ENCODE measurements at places on chromosomes 5 and 9.

- no peak for DNase-seq
These were observed 107.9 kb downstream of the NDUFAF2 start for GRCh38 chr5:61052882-61053281.

- DNase-seq: no peak
These were observed 158.9 kb downstream of the ADAMTSL1 start for GRCh38 chr9:18632632-18633403.

DNA sequence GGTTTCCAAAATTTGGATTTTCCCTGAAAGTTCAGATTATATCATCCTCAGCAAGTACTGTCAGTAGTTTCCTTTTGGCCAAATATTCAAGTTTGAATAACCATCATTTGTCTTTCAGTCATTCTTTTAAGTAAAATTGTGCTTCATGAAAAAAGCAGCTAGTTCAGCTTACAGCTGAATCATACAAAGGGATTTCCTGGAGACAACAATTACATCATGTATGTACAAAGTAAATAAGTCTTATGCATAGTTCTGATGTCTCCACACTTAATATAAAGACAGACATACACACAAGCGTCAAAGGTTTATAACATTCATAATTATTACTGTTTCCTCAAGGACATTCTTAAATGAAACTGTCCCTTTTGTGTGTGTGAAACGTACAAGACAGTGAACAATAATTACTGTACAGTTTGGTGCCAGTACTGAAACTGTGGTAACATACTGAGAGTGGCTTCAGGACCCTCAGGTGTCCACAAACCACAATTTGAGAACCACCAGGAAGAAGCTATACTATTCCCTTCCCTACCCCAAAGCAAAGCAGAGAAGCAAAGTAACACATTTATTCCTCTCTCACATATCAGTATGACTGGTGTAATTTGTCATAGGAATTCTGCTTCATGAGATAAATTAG is 746.6 kb downstream of the TAF11L14 start:
- DNase-seq: no peak

GRCh38 chr9:2321523-2322148 is 300.0 kb upstream of the VLDLR start:
- DNase-seq: no peak

DNA sequence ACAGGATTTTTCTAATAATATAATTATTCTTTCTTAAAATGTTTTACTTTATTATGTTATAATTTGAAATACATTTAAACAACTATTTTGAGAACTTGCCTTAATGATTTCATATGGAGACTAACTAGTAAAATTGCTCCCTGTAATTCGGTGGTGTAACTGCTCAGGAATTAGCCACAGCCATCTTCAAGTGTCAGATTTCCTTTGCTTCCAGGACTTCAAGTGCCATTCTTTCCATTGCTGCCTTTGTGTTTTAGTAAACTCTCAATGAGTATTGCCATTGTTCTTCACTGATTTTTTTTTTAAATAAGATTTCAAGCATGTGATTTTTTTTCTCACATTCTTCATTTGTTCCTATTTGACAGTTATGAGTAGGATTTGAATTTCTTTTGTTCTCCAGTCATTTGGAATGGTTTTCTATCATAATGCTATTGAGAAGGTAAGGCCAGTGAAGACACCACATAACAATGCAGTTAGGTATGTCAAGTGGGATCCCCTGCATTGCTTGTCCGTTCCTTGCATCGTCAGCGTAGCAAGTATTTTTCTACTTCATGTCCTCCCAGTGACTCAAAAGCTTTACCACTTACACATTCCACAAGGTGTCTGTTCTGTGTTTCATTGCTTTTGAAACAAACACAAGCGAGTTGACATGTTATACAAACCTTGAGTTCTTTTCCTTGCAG is 83.7 kb downstream of the LNPEP start:
- DNase-seq: no peak

- DNase-seq: no peak
These were observed 61.9 kb downstream of the GLIS3 start for GRCh38 chr9:4237748-4238511.

DNA sequence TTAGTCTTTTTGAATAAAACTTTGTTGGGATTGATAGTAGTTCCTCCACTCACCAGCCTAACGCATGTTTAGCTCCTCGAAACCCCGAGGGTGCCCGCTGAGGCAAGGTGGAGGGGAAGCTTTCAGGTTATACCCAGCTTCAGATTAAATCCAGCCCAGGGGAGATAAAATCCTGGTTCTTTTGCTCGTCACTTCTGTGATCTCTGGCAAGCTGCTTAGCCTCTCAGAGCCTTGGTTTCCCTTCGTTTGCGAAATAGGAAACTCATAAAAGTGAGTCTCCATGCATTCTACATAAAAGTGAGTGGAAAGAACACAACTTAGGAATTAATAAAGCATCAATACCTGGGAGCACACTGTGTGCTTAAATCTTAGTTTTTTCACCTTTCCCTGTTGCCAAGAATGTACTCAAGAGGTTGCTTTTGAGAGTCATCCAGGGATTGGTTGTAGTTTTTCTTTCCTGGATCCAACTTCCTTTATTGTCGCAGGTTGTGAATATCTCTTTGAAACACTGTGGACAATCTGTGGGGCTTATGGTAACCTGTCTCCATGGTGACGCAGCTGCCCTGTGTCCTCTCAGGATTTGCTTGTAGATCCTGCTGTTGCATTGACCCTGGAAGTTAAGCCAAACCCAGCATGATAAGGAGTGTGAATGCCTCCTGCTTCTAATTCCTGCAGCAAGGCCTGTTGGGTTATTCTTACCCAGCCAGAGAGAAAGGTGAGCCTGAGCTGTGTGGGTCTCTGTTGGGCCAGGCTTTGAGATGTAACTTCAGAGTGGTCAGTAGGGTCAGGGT is 2.0 kb downstream of the GALNT12 start:
- DNase-seq: no peak

DNA sequence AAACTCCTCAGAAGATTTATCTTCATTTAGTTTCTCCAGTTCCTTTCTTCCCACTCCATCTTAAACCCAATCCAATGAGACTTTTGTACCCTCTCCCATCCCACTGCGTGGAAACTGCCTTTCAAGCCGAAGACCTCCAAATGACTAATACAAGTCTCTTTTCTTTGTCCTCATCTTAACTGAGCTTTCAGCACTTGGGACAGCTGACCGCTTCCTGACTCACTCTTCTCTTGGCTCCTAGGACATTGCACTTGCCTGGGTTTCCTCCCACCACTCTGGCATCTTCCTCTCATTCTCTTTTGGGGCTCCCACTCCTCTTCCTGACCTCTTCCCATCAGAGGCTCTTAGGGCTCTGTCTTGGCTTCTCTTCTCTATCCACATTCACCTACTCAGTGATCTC is 243.7 kb downstream of the HSPA4 start:
- no peak for DNase-seq

- peak; percentile 56 for DNase-seq
These were observed 28.3 kb upstream of the NIPAL4 start for GRCh38 chr5:157431544-157432200.

- DNase-seq: no peak
These were observed 144.3 kb upstream of the MTAP start for GRCh38 chr9:21657966-21658667.

DNA sequence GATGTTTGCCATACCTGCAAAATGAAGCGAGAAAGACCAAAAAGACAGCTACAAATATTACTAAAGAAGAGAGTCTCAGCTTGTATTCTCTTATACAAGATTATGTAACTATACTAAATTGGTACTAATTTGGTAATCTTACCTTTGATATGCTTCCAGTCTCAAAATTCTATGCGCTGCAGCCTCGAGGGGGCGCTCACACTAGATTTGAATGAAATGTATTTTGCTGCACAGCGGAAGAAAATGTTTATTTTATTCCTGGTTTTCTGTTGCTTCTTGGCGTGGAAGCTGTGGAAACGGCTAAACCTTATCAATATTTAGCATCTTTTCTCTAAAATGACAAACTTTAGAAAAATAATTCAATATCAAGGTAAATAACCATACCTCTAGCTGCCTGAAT is 267.0 kb upstream of the NUDT12 start:
- DNase-seq: no peak

DNA sequence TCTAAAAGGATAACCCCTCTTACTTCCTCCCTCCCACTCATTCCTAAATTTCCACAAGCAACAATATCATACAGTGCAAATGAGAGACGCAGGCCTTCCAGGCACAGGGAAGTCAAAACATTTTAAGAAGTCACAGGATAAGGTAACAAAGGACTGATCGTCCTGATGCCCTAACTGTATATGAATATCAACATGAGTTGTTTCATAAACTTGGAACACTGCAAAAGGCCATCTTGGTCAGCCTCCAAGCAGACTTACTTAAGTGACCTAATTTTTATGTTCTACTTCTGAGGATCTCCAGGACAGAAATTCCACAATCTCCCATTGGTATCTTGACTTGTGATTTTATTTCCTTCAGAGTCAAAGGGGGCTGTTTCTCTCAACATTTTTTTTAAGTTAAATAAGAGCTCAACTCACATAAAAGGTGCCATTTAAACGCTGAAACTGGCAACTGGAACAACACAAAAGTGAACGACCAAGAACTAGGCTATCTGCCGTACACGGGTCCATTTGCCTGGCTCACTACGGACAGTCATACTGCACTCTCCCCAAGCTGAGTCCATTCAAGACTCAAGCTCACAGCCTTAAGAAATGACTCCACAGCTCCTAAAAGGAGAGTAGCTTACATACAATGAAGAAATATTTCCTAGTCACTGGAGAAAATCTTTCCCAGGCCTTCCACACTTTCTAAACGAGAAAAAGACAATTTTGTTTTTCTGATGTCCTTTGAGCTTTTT is 71.3 kb downstream of the LHFPL2 start:
- DNase-seq: no peak

DNA sequence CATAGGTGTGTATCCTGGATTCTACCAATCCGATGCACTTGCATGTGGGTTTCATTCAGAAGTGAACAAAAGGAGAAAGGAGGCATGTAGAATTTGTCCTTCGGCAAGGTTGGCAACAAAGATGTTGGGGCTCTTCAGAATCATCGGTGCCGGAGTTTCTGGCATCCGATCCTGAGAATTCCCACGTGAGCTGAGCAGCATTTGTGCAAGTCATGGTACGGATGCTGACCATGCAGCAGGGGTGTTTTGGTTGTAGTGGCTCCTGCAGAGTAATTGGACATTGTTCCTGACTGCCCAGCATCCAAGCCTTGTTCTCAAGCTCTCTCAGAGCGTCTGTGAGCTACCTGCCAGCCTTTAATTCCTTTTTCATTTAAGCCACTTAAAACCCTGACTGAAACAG is 19.0 kb upstream of the POC5 start:
- DNase-seq: no peak

DNA sequence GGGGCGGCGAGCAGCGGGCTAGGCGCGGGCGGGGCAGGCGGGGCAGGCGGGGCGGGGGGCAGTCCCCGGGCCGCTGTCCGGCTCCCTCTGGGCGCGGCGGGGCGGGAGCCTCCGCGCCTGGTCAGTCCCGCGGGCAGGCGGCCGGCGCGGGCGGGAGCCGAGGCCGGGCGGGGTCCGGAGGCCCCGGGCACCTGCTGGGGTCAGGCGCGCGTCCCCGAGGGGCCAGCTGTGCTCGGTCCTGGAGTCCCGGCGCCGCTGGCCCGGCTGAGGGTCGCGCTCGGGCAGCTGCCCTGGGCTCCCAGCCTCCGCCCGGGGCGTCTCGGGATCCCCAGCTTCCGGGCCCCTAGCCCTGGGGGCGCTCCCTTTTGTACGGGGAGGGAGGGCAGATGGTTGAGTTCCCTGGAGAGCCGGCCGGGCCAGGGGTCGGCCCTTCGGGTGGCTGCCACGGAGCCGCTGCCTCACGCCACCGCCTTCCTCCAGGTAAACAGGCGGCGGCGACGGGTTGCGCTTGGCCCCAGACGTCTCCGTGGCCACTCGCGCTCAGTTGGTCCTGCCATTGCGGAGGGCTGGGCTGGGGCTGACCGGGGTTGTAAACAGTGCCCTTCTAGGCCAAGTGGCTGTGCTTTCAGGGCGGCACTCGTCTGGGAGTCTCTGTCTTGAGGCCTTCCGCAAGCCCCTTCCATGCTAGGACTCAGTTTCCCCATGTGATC is 473 bp downstream of the ZBTB34 start:
- no peak for DNase-seq

GRCh38 chr9:106035806-106036205 is 341.5 kb downstream of the TMEM38B start:
- no peak for DNase-seq

All from caudate nucleus (tissue), 63 donors.